HCT116 (cell line): ENCODE measurements at places on chromosomes 6 and 20. TPM values are rescaled to one million over a fixed set of nuclear protein-coding genes. Genes with fewer than 3 reads are reported as not detected.

DNA sequence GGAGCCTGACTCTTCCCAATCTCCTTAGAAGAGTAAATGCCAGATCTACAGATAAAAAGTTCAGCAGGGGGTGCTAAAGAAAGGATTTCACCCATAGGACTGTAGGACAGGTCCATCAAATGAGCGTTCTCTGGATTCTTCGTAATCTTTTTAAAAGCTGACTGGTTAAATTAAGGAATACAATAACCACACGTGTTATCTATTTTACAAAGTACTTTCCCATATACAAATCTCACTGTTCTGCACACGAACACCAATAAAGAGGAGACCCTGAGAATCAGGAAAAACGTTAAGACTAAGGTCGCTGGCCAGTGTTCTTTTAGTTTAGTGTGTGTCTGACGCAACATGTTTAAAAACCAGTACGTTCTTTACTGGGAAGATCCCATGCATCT lies 542 bp downstream of the TUBE1 start:
- peak; percentile 34 for DNase-seq

PNLDC1 gene
- total RNA-seq = 0.37 TPM

GRCh38 chr20:460707-461106 lies 1.6 kb downstream of the TBC1D20 start:
- no peak for DNase-seq

DNA sequence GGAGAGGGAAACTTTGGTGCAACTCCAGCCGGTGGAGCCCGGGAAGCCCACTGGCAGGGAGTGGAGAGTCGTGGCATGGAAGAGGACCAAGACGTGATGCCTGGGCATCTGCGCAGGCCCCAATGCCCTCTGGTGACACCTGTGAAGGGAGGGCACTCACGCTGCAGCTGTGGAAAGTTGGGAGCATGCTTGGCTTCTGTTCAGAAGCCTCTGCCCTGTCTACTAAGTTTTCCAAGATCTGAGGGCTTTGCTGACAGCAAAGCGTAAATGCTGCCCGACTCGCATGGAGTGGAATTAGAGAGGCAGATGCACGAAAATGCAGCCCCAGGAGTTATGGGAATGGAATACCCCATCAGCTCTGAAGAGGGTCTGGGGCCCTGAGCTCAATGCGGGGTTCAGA lies 75.7 kb downstream of the SYNDIG1 start:
- no peak for DNase-seq

FNDC11 gene
- 5.5 TPM for total RNA-seq

HLA-F gene
- 24.6 TPM for total RNA-seq

- no peak for DNase-seq
Observed at GRCh38 chr20:38272398-38272797, 11.9 kb upstream of the KIAA1755 start.

DNA sequence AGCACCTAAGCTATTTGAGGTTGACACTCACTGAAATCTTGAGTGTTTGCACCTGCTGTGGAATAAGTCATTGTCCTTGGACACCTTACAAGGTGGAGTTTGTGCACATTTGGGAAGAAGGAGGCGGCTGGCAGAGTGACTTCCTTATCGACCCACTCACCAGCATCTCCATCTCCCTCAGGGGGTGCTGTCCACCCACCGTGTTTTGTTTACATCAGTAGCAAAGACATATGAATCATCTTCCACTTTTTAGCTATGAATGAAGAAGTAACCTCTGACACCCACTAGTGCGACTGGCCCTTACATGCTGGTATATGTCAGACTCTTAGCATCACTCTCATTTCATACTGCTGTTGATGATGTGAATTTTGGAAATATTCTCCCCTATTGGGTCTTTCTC lies 119.5 kb upstream of the SGK1 start:
- DNase-seq = no peak

DNA sequence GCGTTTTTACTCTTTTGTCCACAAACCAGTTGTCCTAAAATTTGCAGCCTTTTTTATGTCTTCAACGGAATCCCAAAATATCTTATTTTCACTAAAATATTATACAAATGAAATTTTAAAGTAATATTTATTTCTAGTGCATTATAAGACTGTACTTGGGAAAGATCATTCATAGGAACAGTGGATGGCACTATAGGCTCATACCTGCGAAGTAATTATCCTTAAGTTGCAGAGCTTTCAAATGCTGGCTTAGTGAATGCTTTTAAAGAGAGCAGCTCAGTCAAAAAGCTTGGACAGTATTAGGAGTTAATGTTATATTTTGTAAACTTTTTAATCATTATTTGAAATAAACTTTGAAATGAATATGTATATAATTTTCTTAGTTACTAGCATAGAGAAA lies 254.9 kb downstream of the CDKAL1 start:
- DNase-seq = no peak

EYS gene
- total RNA-seq = not detected

- no peak for DNase-seq
Observed at GRCh38 chr6:36698871-36699271, 1.2 kb downstream of the RAB44 start.
